GM23248 (cell line): ENCODE measurements at places on chromosomes 5 and 9. TPM values are rescaled to one million over a fixed set of nuclear protein-coding genes. Genes with fewer than 3 reads are reported as not detected.

GRCh38 chr5:17103461-17103860 is 114.0 kb upstream of the BASP1 start:
- no peaks in the 10 kb centered on the region for H3K27me3 ChIP-seq
- no peak for DNase-seq
- H3K4me3 ChIP-seq = no peak overlapping the region
- no peaks in the 10 kb centered on the region for H3K36me3 ChIP-seq
- peaks cover 28% of the 10 kb centered on the region for H3K4me1 ChIP-seq

- H3K4me3 ChIP-seq = no peak overlapping the region
- no peak overlapping the region for H3K27ac ChIP-seq
- no peaks in the 10 kb centered on the region for H3K4me1 ChIP-seq
- H3K27me3 ChIP-seq = no peaks in the 10 kb centered on the region
These were observed 32.5 kb downstream of the COL27A1 start for GRCh38 chr9:114187827-114188226.

- DNase-seq = peak; percentile 78
- H3K27ac ChIP-seq = no peak overlapping the region
- no peak overlapping the region for H3K4me3 ChIP-seq
- no peaks in the 10 kb centered on the region for H3K4me1 ChIP-seq
- H3K27me3 ChIP-seq = peaks cover 7% of the 10 kb centered on the region
These were observed 59.6 kb upstream of the C5orf58 start for GRCh38 chr5:170173227-170173626.

DNA sequence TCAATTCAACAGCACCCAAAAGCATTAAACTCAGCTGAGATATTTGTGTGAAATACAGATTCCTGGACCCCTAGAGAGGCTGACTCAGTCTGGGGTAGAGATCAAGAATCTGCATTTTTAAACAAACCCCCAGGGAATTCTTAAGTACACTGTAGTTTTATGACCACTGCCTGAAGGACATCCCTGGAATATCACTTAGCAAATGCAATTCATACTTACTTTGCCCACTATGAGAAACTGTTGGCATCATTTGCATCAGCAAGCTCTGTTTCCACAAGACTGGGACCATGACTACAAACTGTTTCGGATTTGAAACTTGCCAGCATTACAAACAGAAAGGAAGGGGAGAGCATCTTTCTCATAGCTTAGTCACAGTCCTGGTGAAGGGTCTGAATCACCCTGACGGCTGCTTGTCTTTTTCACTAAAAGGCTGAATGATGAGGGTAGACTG is 63.7 kb downstream of the MLLT3 start:
- peaks cover 30% of the 10 kb centered on the region for H3K4me1 ChIP-seq
- DNase-seq = peak; percentile 97
- H3K4me3 ChIP-seq = peak overlapping the region; percentile 44
- peak overlapping the region; percentile 93 for H3K27ac ChIP-seq

DNA sequence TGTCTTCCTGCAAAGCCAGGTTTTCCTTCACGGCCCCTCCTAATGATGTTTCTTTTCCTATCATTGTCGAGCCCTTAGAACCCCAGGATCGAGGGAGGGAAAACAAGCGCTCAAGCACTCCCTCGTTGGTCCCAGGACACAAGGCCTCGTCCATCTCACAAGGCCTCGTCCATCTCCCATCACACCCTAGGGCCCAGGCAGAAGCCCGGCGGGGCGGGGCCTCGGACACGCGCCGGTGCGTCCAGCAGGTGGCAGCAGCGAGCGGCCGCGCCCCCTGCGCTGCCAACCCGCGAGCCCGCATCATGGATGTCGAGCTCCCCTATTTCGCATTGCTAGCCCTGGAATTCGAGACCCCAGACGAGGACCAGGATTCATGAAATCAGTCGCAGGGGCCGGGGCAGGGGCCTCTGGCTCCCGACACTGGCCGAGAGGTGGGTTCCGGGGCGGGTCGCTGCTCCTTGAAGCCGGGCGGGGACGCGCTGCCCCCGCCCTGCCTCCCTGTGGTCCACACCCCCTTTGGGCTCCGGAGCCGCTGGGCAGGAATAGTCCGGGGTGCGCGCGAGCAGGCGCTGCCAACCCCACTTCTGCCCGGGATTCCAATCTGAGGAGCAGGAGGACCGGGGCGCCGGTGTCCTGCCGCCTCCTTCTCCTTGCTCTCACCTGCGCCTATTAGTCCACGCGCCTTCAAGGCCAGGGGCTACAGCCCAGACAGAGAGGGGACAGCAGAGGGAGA is at the start of gene ABLIM3:
Gene ABLIM3 (plus strand): TSS at position 270 of the 733 bp plus-strand sequence. CDS start 603 bp downstream, outside the sequence.
- peak within 1 kb of the TSS; percentile 53 for H3K27ac ChIP-seq
- DNase-seq = peak; percentile 84
- H3K27me3 ChIP-seq = no peaks in the 10 kb centered on the region
- H3K4me1 ChIP-seq = peaks cover 26% of the 10 kb centered on the region

- no peaks in the 10 kb centered on the region for H3K27me3 ChIP-seq
- DNase-seq = no peak
- no peak overlapping the region for H3K4me3 ChIP-seq
These were observed 13.1 kb downstream of the COL27A1 start for GRCh38 chr9:114168281-114169028.

DNA sequence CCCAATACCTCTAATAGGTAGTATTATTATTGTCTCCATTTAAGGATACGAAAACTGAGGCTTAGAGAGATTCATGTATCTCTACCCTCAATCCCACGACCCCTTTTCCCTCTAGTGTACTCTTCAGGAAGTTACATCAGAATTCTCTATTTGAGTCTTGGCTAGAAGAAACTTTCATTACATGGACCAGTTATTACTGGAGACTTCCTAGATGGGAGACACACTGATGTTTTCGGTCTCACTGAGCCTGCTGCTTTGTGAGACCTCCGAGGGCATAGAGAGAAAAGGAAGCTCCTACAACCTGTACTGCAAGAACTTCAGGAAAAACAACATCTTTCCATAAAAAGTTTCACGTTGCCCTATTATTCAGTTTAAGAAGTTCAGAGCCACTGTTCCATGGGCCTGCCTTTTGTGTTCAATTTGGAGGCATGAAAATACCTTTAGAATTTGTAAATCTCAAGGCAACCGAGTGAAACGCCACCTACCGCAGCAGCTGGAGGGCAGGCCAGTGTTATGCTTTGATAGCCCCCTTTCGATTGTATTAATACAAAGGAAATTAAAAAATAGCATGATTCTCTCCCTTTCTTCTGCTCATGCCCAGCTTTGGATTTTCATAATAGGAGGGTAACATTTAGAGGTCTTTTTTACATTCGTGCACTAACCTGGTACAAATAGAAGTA is 223.3 kb downstream of the EBF1 start:
- peak; percentile 25 for DNase-seq
- no peaks in the 10 kb centered on the region for H3K27me3 ChIP-seq
- peaks cover 42% of the 10 kb centered on the region for H3K4me1 ChIP-seq

DNA sequence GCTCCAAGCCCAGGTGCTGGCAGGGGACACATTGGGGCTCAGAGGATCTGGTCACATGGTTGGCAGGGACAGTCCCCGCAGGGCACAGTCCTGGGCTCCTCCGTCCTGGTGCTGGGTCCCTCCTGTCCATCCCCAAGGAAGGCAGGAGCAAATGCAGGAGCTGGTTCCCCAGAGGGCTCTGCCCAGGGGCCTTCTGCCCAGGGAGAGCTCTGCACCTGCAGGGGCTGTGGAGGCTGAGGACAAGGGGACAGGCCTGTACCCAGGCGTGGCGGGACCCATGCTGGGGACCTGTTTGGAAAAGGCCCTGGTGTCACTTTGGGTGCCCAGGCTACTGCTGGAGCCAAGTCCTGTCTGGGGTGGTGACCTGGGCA is 7.2 kb downstream of the SPATA31E1 start:
- no peaks in the 10 kb centered on the region for H3K36me3 ChIP-seq
- 0 out of 2 replicates have a peak, but pooled peaks cover 3% of the 10 kb centered on the region for H3K4me1 ChIP-seq
- no peaks in the 10 kb centered on the region for H3K27me3 ChIP-seq
- H3K4me3 ChIP-seq = no peak overlapping the region
- H3K27ac ChIP-seq = no peak overlapping the region
- DNase-seq = no peak

GRCh38 chr9:106218427-106218826 is 524.1 kb downstream of the TMEM38B start:
- H3K27me3 ChIP-seq = no peaks in the 10 kb centered on the region
- H3K27ac ChIP-seq = no peak overlapping the region
- no peaks in the 10 kb centered on the region for H3K4me1 ChIP-seq
- H3K4me3 ChIP-seq = no peak overlapping the region
- no peaks in the 10 kb centered on the region for H3K36me3 ChIP-seq
- no peak for DNase-seq

GRCh38 chr5:96868603-96869371 is 7.5 kb upstream of the ERAP2 start:
- H3K36me3 ChIP-seq = no peaks in the 10 kb centered on the region
- no peak overlapping the region for H3K27ac ChIP-seq
- peak; percentile 84 for DNase-seq
- no peaks in the 10 kb centered on the region for H3K4me1 ChIP-seq
- H3K27me3 ChIP-seq = no peaks in the 10 kb centered on the region

CA9 gene
- 3.4 and 4.3 TPM in 2 replicates for total RNA-seq
